ENCODE measurements at places on chromosomes 2 and 18.

GRCh38 chr2:109208071-109208950 is 79.3 kb downstream of the SH3RF3 start:
- no peak for DNase-seq

GRCh38 chr18:9135081-9135911 is 1.3 kb upstream of the ANKRD12 start:
- DNase-seq = no peak

DNA sequence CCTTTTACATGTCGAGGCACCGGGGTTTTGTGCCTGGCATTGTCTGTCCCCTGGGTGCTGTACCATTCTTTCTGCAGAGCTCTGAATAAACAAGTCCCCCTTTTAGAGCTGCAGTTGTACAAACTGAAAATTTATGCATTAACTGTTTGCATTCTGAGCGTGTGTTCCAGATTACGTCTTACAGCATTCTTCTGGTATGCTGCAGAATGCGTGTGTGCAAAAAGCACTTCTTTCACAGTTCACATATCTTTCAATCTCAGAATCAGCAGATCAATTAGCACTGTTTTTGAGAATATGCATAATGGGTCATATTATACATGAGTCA is 27.5 kb downstream of the MEIS1 start:
- no peak for DNase-seq

GRCh38 chr2:33839791-33840190 is 240.7 kb upstream of the FAM98A start:
- no peak for DNase-seq

DNA sequence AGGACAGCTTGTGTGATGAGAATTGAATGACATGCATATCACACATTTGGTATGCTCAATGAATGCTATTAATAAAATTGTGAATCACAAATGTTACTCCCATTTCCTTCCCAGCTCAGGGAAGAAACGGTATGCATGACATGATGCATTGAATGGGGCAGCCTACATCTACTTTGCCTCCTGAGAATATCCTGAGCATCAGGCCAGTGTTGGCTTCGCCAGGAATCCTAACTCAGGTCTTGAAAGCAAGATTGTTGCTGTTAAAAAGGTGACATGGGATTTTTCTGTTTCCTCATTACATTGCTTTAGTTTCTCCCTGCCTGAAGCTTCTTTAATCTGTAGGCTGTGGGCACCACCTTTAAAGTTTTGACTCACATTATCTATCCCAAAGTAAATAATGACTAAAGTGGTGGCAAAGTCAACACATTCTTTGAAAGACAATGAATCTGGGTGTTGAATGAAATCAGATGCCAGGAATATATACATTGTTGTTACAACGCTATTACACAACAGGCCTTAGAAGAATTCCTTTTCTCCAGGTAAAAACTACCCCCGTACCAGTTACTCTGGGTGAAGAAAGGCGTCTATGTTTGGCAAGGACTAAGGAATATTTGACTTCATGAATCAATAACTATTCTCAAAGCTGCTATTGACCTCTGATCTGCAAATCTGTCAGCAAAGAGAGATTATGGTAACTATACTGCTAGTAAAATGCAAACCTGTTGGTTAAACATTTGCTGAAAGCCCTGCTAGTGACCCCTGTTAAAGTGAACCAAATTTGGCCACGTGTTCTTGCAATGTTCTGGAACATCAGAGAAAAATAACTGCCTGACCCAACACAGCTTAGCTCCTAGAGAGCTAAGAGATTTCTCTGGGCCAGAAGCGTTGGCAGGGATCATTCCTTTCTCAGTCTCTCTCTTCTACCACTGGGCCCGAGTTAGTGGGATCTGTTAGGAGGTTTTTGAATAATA is 30.5 kb upstream of the NEDD4L start:
- DNase-seq = peak; percentile 25

- peak; percentile 22 for DNase-seq
Observed at GRCh38 chr2:55771612-55772011, 78.0 kb upstream of the PNPT1 start.

GRCh38 chr2:85195956-85196355 is 62.8 kb downstream of the TCF7L1 start:
- no peak for DNase-seq

GRCh38 chr2:74031221-74031620 is 46.5 kb downstream of the TET3 start:
- DNase-seq = no peak

DNA sequence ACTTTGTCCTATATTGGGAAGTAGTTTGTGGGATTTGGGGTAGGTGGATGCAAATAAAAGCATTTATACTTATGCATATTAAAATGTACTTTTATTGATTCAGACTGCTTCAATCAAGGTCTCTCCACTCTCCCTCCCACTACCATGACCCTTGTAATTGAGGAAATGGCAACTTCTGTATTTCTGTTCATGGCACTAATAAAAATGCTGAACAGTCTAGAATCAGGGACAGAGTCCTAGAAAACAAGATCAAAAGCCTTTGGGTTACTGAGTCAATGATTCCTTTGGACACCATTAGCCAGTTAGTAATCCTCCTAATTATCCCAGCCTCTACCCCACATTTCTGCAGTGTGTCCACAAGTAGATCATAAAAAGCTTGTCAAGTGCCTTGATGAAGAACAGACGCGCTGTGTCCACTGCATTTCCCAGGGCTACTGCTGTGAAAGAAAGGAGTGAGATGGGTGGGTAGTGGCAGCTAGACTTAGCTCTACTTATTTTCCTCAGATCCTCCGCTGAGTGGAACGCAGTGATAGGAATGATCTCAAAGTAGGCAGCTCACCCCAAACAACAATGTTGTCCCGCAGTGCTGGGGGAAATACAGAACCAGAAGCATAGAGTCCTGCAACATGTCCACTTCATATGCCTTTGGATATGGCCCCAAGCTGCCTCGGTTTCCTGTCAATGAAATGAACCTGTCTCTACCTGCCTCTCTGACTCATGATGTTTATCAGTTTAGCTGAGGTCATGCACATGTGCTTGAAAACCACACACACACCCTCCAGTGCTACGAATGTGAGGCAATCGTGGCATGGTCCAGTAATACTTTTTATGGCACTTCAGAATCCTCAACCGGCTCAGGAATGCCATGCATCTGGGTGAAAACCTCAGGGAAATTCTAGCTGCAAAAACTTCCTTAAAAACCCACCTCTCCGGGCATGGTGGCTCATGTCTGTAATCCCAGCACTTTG is 115.5 kb downstream of the COL6A3 start:
- DNase-seq = no peak

DNA sequence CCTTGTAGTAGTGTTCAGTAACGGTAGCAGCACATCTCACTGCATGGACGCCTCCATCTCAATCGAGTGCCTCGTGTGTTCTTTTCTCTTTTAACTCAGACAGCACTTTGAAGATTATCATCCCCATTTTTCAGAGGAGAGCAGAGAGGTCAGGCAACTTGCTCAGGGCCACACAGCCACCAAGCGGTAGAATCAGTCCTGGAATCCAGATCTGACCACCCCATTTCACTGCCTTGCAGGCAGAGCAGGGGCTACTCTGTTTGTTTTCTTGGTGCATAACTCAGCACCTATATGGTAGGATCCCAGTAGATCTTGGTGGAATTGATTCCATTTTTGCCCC is 129.5 kb downstream of the SMAD7 start:
- DNase-seq = no peak

DNA sequence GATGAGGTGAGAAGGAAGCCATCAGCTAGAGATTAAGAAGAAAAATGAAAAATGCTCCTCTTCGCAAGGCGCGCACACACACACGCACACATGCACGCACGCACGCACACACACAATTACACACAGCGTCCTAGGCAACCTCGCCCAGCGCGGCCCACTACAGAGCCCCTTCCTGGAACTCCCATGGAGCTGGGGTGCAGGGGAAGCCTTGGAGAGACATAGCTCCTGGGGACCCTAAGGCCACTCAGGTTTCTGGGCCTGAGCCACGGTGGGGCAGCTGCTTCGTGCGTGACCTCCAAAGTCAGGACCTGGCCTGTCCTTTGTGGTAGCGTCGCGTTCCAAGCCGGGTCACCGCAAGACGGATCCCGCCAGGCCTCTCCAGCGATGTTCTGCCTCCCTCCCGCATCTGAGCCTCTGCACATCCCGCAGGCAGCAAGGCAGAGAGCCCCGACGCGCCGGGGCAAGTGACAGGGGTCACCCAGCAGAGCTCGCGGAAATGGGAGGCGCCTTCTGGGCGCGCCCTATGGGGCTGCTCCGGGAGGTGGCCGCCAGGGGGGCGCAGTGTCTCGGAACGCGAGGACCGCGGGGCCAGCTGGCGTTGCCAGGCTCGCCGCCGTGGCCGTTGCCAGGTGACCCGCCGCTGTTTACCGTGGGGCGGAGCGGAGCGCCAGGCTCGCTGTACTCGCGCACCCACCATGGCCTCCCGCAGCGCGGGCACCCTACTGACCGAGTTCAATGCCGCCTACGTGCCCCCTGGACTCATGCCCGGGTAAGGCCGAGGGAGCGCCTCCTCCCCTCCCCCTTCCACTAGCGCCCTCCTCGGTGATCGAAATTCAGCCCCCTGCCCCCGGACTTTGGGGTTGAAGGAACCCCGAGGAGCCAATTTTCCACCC is 79.0 kb downstream of the CIB4 start:
- peak; percentile 54 for DNase-seq

- DNase-seq = no peak
Observed at GRCh38 chr2:196992466-196992865, 66.0 kb upstream of the PGAP1 start.

DNA sequence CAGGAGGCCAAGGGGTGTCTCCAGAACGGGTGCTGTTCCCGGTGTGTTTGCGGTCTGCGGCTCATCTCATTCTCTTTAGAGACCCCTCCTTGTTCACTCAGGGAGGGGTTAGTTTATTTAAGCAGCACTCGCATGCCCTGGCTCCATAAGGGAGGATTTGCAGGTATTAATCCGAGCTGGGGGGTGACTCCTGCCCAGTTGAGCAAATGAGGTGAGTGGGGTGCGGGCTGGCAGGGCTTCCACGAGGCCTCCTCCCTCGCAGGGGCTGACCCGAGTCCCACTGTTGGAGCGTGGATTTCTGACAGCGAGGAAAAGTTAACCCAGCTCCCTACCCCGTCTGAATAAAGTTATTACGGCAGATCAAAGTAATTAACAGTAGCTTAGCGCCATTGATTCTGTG is 371.8 kb upstream of the SALL3 start:
- no peak for DNase-seq

GRCh38 chr2:60353406-60353800 is 200.1 kb downstream of the BCL11A start:
- no peak for DNase-seq

DNA sequence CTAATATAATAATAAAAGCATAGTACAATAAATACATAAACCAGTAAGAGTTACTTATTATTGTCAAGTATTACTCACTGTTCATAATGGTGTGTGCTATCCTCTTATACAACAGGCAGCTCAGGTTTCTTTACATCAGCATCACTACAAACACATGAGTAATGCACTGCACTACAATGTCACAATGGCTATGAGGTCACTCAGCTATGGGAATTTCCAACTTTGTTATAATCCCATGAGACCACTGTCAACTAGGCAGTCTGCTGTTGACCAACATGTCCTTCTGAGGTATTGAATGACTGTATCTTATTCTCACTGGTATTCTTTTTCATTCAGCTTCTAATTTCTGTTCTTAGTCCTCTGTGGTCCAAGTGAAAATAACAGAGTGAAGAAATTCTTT is 250.4 kb upstream of the DSEL start:
- no peak for DNase-seq

DNA sequence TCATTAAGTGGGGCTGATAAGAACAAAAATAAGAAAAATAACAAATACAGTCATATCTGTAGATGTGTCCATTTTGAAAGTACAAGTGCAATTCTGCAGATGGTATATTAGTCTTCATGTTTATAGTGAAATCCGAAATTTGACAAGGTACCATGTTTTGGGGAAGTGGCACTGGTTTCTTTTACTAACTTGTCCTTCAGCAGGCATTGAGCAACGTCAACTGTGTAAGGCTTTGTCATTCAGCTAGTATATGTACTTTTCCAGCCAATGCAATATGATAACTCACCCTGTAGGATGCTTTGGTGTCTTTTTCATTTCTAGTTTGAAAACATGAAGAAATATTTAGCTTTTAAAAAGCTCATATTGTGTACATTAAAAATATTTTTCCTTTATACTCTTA is 139.9 kb downstream of the MCFD2 start:
- no peak for DNase-seq

GRCh38 chr2:33372940-33373553 is 103.4 kb upstream of the RASGRP3 start:
- peak; percentile 13 for DNase-seq

DNA sequence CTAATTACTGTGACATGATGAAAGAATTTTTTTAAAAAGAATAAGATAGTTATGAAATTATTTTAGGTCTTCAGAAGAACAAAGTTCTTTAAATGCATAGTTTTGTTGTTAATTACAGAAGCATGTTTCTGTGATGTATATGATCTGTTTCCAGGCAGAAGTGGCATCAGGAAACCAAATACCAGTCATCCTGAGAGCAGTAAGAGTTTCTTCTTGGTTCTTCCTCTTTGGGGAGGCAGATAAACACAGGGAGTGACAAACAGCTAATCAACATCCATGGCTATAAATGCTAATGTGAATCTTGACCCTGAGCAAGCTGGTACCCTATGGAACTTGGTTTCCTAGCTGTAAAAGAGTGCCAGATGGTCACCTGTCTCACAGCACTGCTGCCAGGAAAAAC is 29.2 kb downstream of the WIPF1 start:
- DNase-seq = no peak

GRCh38 chr2:149720615-149721014 is 133.0 kb upstream of the MMADHC start:
- no peak for DNase-seq

GRCh38 chr2:23132000-23132399 is 253.0 kb upstream of the KLHL29 start:
- DNase-seq = no peak

GRCh38 chr2:163419000-163419830 is 316.6 kb downstream of the FIGN start:
- no peak for DNase-seq

GRCh38 chr2:221817052-221817451 is 244.9 kb upstream of the EPHA4 start:
- no peak for DNase-seq

- DNase-seq = no peak
Observed at GRCh38 chr18:56645415-56646016, 5.6 kb upstream of the WDR7 start.

GRCh38 chr2:20356042-20356441 is 5.4 kb upstream of the PUM2 start:
- DNase-seq = no peak

DNA sequence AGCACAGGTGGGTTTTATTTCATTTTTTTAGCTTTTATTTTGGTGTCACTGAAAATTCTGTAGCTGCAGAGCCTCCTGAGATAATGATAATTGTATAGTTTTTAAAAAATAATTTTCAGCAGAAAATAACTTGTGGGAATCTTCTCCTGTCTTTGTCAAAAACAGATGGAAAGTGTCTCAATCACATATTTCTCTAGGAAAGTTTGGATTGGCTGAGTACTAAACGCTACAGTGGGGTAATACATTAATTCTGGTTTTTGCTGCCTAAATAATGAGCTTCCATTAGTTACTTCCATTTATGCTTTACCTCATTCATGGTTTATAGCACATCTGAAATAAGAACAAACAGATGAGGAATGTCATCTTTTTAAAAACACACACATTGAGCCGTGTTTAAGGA is 2.2 kb downstream of the TWIST2 start:
- DNase-seq = no peak

Measured in HuH-7.5 (cell line).